ENCODE measurements at places on chromosomes 2 and 18.

DNA sequence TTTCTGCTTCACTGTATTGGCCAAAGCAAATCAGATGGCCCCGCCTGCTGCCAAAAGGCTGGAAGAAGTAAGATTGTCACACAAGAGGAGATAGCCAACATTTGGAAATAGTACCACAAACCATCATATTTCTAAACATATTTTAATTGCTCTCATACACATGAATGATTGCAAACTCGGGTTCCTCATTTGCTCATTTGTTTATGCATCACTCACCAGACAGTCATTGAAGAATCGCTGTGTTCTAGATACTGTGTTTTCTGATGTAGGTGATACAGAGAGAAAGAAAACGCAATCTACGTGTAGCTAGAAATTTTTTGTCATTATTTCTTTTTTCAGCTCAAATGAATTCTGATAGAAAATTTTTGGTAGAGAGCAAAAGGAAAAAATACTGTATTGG lies 1103.4 kb downstream of the TSN start:
- no peak for DNase-seq

- DNase-seq, result no peak
Measured at GRCh38 chr2:32711219-32711618, 83.4 kb downstream of the TTC27 start.

- DNase-seq, result peak; percentile 77
Measured at GRCh38 chr2:98761267-98761781, 30.4 kb upstream of the MGAT4A start.

DNA sequence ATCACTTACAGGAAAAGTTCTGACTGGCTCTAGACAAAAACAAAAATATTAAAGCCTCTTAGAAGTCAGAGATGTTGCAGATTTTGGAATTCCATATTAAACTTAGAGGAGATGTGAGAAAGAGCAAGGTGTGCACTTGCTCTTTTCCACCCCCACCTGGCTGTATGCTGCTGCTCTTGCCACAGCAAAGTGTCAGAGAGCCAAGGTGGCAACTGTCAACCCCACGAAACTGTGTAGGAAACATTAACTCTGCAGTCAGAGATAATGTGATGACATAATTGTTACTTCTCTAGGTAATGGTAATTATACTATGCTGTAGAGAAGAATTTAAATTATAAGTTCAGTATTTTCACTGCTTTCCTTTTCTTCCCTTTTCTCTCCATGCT lies 25.4 kb downstream of the CD8A start:
- DNase-seq, result no peak

- DNase-seq, result no peak
Measured at GRCh38 chr18:8770657-8771056, 65.3 kb downstream of the MTCL1 start.

GRCh38 chr18:31647127-31647753 lies 37.1 kb downstream of the B4GALT6 start:
- no peak for DNase-seq

DNA sequence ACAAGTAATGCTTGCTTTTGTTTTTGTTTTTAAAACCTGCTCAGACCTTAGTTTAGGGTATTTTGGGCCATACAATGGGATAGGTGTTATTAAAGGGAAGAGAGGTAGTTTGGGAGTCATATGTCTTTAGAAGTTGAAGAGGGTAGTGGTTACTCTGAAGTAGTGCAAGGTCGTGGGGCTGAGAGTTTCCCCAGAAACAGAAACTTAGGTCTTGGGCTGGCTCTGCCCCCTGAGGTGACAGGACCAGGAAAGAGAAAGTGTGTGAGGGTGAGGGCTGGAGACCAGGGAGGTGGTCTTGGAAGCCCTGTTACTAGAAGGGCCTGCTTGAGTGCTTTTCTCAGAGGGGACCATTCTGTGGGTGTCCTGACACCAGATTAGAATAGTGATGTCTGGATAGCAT lies 500.5 kb upstream of the SPHKAP start:
- DNase-seq, result no peak

GRCh38 chr2:65845442-65846182 lies 413.2 kb upstream of the SPRED2 start:
- no peak for DNase-seq

GRCh38 chr2:233029321-233029720 lies 3.2 kb upstream of the NEU2 start:
- DNase-seq, result no peak
